Fibroblast of villous mesenchyme (primary cell): ENCODE measurements at places on chromosomes 2 and 18. TPM values are rescaled to one million over a fixed set of nuclear protein-coding genes. Genes with fewer than 3 reads are reported as not detected.

The ANKRD29 gene
- total RNA-seq: 0.43 and 0.97 TPM in 2 replicates

- no peak for DNase-seq
These were observed 50.3 kb upstream of the CDH20 start for GRCh38 chr18:61282926-61283325.

GRCh38 chr2:223529696-223530095, 72.5 kb downstream of the SCG2 start:
- no peak for DNase-seq

DNA sequence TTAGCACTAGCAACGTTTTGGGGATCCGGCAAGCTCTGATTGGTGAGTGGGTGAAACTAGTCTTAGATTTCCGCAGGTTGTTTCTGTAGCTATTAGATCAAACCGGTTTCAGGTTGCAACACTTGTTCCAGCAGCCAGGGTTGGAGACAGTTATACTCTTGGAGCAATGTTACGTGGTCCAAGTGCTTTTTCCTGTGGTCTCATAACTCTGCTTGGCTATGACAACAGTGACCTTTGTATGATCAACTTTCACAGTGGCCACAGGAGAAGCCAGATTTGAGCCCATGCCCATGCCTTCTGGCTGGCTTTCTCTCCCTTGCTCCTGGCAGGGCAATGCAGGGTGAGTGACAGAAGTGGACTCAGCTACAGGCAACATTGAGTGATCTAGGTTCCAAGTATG, 84.5 kb upstream of the TAF1B start:
- DNase-seq: no peak

- no peak for DNase-seq
These were observed 202.4 kb downstream of the ETAA1 start for GRCh38 chr2:67599561-67599960.

DNA sequence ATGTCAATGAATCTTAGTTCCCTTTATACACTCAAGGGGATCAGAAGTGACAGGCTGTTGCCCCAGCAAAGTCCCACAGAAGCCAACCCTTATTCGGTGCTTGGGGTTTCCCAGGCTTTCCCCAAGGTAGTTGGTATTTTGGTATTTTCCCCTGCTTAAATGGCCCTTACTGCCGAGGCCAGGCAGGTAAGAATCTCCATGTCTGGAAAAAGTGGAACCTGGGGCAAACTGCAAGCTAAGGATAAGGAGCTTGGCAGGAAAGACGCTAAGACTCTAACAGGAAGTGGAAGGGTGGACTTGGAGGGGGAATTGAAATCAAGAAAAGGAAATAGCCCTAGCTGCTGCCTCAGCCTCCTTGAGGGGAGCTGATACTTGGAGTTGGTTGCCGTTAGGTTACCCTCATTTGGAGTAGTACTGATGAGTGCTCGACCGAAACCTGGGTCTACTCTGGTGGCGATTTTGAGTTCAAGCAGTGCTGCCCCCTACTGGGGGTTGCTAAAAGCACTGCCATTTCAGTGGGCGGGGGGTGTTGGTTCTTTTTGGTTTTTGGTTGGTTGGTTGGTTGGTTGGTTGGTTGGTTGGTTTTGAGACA, 3.3 kb upstream of the GPBAR1 start:
- no peak for DNase-seq

- no peak for DNase-seq
These were observed 15.4 kb downstream of the FN1 start for GRCh38 chr2:215420471-215420935.
